ENCODE measurements at places on chromosomes 7 and 10. TPM values are rescaled to one million over a fixed set of nuclear protein-coding genes. Genes with fewer than 3 reads are reported as not detected.
A peak's percentile ranks its signal among the peaks of the same experiment; 100 is the strongest.

TBX20 gene
- 3.2 TPM for total RNA-seq

WNT8B gene
- total RNA-seq: not detected

RBAK gene
- 8.4 TPM for total RNA-seq

EN2 gene
- not detected for total RNA-seq

AZGP1 gene
- not detected for total RNA-seq

DNA sequence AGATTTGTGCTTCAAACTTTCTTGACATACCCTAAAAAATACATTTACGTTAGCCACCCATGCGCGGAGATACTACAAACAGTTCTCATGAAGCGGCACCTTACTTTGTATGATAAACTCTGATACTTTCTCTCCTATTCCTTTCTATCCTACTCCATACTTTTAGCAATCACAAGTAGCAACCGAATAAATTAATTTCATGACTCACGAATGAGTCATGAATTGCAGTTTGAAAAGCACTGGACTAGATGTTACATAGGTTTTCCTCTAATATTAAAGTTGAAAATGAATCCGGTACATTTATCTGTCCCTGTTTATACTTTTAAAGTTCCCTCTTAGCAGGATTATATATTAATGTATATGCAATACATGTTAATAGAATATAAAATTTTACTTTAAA lies 67.6 kb downstream of the CUBN start:
- H3K4me3 ChIP-seq: no peak overlapping the region
- H3K4me1 ChIP-seq: peaks cover 65% of the 10 kb centered on the region
- no peaks in the 10 kb centered on the region for H3K36me3 ChIP-seq
- H3K27ac ChIP-seq: peak overlapping the region; percentile 99
- H3K27me3 ChIP-seq: no peaks in the 10 kb centered on the region
- peak; percentile 92 for DNase-seq
